ENCODE measurements at places on chromosomes 16 and 17. TPM values are rescaled to one million over a fixed set of nuclear protein-coding genes. Genes with fewer than 3 reads are reported as not detected.
A peak's percentile ranks its signal among the peaks of the same experiment; 100 is the strongest.

GRCh38 chr16:58639230-58639629, 9.6 kb upstream of the CNOT1 start:
- DNase-seq: no peak

DNA sequence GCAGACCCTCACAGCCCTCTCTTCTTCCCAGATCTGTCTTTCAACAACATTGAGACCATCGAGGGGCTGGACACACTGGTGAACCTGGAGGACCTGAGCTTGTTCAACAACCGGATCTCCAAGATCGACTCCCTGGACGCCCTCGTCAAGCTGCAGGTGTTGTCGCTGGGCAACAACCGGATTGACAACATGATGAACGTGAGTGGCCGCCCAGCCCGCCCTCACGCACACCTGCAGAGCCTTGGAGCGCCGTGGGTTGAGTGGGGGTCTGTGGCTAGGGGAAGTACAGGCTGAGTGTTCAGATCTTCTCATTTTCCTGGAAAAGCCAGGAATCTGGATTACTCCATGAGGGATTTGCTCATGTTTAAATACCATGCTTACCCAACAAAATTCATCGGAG, 15.2 kb downstream of the DRC3 start:
- DNase-seq: no peak

DNA sequence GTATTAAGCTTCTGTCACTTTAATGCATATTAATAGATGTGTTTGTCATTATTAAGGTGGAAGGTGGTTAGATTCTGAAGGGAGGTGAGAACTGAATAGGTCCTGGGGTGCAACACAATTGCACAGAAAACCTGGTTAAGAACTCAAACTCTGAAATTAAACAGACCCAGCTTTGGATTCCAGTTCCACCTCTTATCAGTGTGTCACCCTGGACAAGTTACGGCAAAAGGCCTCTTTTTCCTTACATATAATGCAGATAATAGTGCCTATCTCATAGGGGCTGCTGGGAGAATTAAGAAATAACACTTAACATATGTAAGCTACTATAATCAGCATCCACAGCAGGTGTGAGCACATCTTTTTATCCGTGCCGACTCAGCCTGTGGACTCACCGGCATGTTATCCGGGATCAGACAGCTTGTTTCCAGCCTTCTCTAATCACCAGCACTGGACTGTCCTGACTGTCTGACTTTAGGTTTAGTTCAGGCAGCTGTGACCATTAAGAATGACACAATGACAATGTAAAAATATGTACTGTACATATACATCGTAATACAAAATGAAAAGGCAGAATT, 31.4 kb downstream of the TEX2 start:
- DNase-seq: no peak

DNA sequence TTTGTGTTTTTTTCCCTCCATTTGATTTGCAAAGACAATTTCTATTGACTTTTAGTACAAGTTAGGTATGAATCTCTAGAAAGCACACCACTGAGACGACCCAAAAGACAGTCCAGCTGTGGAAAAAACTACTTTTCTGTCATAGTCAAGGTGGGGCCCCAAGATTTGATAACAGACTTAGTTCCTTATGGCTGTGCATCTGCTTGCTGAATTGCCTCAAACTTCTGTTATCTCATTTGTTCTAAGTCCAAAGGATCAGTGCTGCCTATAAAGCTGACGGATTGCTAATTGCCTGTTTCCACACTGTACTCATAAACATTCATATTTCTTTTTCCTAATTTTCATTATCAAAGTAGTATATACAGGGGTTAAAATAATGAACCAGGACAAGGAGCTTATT, 180.8 kb downstream of the SPECC1 start:
- DNase-seq: no peak

Gene MYOCD
- 2.5 TPM for total RNA-seq

DNA sequence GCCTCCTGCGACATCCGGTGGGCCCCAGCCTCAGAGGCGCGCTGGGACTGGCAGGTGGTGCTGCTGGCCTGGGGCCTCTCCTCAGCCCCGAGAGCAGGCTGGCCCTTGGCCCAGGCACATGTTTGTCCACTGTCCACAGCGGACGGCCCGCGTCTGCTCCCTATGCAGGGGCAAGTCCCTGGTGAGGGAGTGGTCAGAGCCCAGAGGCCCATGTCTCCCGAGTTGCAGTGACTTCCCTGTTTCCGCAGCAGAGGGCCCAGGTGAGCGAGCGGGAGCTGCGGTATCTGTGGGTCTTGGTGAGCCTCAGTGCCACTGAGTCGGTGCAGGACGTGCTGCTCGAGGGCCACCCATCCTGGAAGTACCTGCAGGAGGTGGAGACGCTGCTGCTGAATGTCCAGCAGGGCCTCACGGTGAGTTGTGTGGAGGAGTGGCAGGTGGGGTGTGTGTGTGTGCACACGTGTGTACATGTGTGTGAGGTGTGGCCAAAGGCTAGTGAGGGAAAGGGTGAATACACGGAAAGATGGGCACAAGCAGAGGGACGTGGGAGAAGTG, 10.4 kb downstream of the IL34 start:
- DNase-seq: no peak

DNA sequence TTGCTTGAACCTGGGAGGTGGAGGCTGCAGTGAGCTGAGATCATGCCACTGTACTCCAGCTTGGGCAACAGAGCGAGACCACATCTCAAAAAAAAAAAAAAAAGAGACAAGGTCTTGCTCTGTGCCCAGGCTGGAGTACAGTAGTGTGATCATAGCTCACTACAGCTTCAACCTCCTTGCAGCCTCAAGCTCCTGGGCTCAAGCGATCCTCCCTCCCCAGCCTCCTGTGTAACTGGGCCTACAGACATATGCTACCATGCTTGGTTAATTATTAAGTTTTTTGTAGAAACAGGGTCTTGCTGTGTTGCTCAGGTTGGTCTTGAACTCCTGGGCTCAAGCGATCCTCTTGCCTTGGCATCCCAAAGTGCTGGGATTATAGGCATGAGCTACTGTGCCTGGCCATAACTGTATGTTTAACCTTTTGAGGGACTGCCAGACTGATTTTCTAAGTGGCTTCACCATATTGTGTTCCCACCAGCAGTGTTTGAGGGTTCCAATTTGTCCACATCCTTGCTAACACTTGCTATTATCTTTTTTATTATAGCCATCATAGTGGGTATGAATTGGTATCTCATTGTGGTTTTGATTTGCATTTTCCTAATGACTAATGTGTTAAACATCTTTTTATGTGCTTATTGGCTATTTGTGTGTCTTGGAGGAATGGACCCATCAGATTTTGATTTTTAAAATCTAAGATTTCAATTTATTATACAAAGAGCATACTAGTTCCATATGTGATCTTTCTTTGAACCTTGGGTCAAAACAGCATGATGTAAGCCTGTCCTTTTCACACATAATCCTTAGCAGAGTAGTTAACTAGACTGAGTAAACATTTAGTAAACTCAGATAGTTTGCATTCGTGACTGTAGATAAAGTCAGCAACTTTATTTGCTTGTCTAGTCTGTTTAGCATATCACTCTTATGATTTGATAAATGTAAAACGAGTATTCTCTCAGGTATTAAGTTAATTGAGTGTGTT, 38.1 kb upstream of the KPNB1 start:
- DNase-seq: no peak

GRCh38 chr17:77862890-77863813, 95.4 kb upstream of the TNRC6C start:
- DNase-seq: no peak

- no peak for DNase-seq
Measured at GRCh38 chr17:51261024-51261963, 948 bp downstream of the UTP18 start.

DNA sequence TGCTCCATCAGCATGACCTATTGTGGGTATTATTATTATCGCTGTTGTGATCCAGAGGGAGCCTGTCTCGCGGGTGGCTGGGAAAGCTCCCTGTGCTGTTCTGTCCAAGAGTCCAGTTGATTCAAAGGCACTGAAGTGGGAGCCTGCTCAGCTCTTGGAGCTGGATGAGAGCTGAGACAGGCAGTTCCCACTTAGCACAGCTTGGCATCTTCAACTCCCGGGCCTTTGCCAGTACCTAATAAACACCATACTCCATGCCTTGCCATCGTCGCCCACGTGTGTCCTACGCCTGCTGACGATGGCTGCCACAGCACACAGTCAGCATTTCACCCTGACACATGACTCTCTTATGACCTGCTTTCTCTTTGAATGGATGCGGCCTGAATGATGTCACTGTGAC, 32.6 kb downstream of the RTN4RL1 start:
- DNase-seq: peak; percentile 73

Gene GABARAP
- total RNA-seq: 436 TPM

Gene BTBD17
- 1.2 TPM for total RNA-seq

Gene COX6A2
- not detected for total RNA-seq

DNA sequence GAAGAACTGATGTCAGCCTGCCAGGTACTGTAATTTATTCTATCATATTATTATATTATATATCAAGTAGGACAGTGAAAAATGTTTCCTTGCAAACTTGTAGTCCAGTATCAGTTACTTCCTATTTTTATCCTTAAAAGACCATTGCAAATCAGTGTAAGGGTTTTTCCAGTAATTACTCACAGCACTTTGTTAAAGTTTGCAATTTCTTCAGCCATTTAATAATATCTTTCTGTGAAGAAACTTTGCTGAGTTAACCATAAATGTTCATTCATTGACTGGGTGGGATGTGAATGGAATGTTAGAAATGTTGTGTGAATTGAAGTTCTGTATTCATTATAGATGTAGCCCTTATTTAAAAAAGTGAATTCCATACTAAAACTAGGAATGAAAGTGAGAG, 26.7 kb downstream of the HAPSTR1 start:
- DNase-seq: no peak

DNA sequence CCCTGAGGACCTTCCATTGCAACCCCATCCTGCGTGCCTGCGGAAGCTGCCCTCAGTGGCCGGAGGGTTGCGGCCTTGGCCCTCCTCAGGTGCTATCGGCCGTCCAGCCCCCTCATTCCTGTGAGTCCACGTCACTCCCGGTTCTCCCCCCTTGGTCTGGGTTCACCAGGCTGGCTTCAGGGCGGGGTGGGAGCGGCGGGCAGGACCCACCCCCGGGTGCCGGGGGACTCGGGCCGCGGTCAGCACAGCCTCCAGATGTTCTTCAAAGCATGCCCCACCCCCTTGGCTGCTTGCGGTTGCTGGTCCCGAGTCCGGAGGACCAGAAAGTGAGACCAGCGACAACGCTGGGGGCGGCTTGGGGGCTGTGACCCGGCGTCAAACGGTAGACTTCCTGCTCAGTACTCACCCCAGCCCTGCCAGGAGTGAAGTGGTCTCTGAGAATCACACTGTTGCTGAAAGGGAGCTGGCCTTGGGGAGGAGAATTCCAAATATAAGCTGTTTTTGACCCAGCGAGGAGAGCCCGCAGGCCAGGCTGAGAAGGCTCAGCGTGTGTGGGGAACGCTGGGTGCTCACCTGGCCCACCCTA, 4.5 kb downstream of the ZNF469 start:
- DNase-seq: no peak

Gene OTOP2
- not detected for total RNA-seq

DNA sequence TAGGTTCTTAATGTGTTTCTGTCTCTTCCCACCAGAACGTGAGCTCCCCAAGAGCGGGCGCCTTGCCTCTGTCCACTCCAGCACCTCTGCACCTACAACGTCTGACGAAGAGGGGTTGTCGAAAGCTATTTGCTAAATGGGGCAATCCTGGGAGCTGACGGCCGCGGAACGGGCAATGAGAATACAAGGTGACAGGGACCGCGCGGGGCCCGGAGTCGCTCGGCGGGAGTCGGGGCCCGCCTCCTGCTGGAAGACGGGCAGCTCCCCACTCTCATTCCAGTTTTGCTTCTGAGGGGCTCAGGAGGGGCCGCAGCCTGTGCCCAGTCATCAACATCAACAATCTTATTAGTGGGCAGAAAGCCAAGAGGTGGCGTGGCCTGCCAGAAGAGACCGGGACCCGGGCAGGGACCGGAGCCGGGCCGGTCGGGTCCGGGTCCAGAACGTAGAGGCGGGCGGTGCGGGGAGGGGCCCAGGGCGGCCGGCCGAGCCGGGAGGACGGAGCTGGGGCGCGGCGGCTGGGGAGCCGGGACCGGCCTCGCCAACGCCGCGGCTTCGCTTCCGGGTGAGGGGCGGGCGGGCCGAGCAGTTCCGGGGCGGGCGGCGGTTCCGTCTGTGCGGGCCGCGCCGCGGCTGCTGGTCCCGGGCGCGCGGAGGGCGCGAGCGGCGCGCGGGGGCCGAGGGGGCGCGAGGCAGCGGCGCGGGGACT, at the start of gene MOSMO:
MOSMO (plus strand) TSS at position 603 of the 706 bp plus-strand sequence. CDS start 191 bp downstream, outside the sequence.
- peak; percentile 89 for DNase-seq

DNA sequence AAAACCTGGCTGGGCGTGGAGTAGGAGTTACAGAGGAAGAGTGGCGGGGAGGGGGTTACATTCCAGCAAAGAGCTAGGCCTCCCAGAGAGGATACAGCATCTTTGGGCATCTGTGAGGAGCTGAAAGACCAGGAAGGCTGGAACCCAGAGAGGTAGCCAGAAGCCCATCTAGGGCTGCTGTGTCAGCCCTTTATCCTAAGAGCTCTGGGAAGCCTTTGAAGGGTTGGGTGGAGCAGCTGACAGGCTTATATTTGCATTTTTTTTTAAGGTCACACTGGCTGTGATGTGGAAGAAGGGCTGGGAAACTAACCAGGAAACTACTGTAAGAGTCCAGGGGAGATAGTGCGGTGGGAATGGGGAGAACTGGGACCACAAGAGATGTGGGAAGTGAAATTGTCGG, 6.8 kb upstream of the CNOT1 start:
- DNase-seq: no peak

GRCh38 chr17:38539386-38539785, 66.4 kb downstream of the SRCIN1 start:
- no peak for DNase-seq

GRCh38 chr17:74128456-74129211, 74.8 kb upstream of the RPL38 start:
- DNase-seq: no peak

Gene PDILT
- not detected for total RNA-seq

- DNase-seq: no peak
Measured at GRCh38 chr17:2697611-2698162, 13.9 kb downstream of the CLUH start.

- no peak for DNase-seq
Measured at GRCh38 chr17:31807846-31808245, 51.2 kb downstream of the COPRS start.

- DNase-seq: no peak
Measured at GRCh38 chr16:84999857-85000480, 11.4 kb downstream of the ZDHHC7 start.

Gene TMEM238L
- 0.52 TPM for total RNA-seq

All from dorsolateral prefrontal cortex (tissue), 122 donors.